Activated naive CD4-positive, alpha-beta T cell treated with anti-CD3 and anti-CD28 coated beads, Interleukin-2, amount 10 ng/mL, durations not matched to agents 5 hours and 36 hours (primary cell): ENCODE measurements at places on chromosomes 7 and 10. TPM values are rescaled to one million over a fixed set of nuclear protein-coding genes. Genes with fewer than 3 reads are reported as not detected.

CLDN3 gene
- total RNA-seq: not detected

KAZALD1 gene
- total RNA-seq: 0.48 TPM

PDK4 gene
- total RNA-seq: not detected

CALHM1 gene
- 0.25 TPM for total RNA-seq

IKZF1 gene
- 372 TPM for total RNA-seq

COMMD3 gene
- 67.9 TPM for total RNA-seq

IRF5 gene
- total RNA-seq: 2.9 TPM

MXI1 gene
- total RNA-seq: 34.3 TPM

OR13A1 gene
- not detected for total RNA-seq

PSD gene
- 2.5 TPM for total RNA-seq
